CD4-positive, alpha-beta T cell treated with Interleukin-15 for 1 hour (primary cell): ENCODE measurements at places on chromosomes 2 and 18.

- no peak for DNase-seq
These were observed 34.1 kb upstream of the ZDBF2 start for GRCh38 chr2:206240327-206240726.

- DNase-seq = no peak
These were observed 17.6 kb upstream of the CTDP1 start for GRCh38 chr18:79662034-79662433.

- no peak for DNase-seq
These were observed 5.3 kb upstream of the ORC2 start for GRCh38 chr2:200968735-200969134.

- no peak for DNase-seq
These were observed 154.1 kb downstream of the GALNT14 start for GRCh38 chr2:30984148-30984547.
